Testis (tissue), 5 donors: ENCODE measurements at places on chromosomes 2 and 18. TPM values are rescaled to one million over a fixed set of nuclear protein-coding genes. Genes with fewer than 3 reads are reported as not detected.

Gene CDCA7
- polyA plus RNA-seq: 10.8 TPM

Gene SNORC
- 7.3 TPM for polyA plus RNA-seq

Gene TTR
- polyA plus RNA-seq: 2.8 TPM

Gene RGPD3
- polyA plus RNA-seq: 5.3 TPM

Gene ABCA12
- 1.4 TPM for polyA plus RNA-seq

Gene PLEKHB2
- 86.5 TPM for polyA plus RNA-seq

Gene FBLN7
- polyA plus RNA-seq: 3.1 TPM

Gene STARD6
- polyA plus RNA-seq: 42.6 TPM

Gene FAM228A
- 72.4 TPM for polyA plus RNA-seq

Gene GKN2
- not detected for polyA plus RNA-seq

Gene KCNIP3
- polyA plus RNA-seq: 23.9 TPM

Gene CFAP221
- 91.2 TPM for polyA plus RNA-seq

Gene ACSL3
- 66.7 TPM for polyA plus RNA-seq

Gene POTEI
- polyA plus RNA-seq: 11.3 TPM

Gene COLEC12
- 10.4 TPM for polyA plus RNA-seq

Gene CHRND
- 0.63 TPM for polyA plus RNA-seq

Gene KLHL30
- polyA plus RNA-seq: 0.29 TPM

Gene FTCDNL1
- polyA plus RNA-seq: 1.5 TPM

Gene RNPEPL1
- polyA plus RNA-seq: 28.9 TPM

Gene COL5A2
- polyA plus RNA-seq: 24.7 TPM

Gene CPS1
- polyA plus RNA-seq: 21.6 TPM

Gene TMEM198
- polyA plus RNA-seq: 7.3 TPM

Gene EMILIN1
- polyA plus RNA-seq: 35.9 TPM
